ENCODE measurements at places on chromosomes 6 and 20.

DNA sequence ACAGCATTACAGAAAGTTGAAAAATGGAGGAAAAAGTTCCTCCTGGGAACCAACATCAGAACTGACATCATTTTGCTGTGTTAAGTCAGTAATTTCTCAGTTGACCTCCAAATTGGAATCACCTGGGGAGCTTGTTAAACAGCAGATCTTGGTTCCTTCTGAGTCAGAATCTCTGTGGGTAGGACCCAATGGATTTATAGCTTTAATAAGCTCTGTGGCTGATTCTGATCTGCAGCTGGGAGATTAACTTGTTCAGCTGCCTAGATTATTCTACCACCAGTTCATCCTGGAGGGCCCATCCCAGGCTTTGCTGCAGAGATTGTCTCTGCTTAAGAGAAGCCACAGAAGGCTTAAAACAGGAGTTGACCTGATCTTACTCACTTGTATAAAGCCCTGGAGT is 90.7 kb upstream of the POPDC3 start:
- no peak for DNase-seq

GRCh38 chr6:87714093-87714842 is 12.2 kb upstream of the AKIRIN2 start:
- no peak for DNase-seq

DNA sequence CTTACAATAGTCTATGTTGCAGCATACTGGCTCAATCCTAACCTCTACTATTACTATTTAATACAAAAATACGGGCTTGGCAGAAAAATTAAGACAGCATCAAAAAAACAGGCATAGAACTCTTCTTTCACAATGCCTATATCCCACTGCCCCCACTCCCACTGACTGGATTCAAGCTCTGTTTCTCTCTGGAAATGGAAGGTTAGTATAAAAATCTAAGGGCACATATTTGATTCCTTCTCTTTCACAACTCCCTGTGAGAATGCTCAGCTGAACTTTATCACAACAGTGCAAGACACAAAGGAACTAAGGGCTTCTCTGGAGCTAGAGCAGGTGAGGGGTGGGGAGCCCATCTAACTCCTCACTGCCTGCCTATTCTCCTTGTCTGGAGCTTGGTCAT is 258.4 kb upstream of the FAM83B start:
- no peak for DNase-seq

- DNase-seq = no peak
Measured at GRCh38 chr6:113860181-113860955, 3.2 kb downstream of the MARCKS start.

GRCh38 chr6:25302677-25303128 is 23.5 kb downstream of the CARMIL1 start:
- no peak for DNase-seq

- no peak for DNase-seq
Measured at GRCh38 chr6:5305968-5306626, 44.8 kb downstream of the FARS2 start.

DNA sequence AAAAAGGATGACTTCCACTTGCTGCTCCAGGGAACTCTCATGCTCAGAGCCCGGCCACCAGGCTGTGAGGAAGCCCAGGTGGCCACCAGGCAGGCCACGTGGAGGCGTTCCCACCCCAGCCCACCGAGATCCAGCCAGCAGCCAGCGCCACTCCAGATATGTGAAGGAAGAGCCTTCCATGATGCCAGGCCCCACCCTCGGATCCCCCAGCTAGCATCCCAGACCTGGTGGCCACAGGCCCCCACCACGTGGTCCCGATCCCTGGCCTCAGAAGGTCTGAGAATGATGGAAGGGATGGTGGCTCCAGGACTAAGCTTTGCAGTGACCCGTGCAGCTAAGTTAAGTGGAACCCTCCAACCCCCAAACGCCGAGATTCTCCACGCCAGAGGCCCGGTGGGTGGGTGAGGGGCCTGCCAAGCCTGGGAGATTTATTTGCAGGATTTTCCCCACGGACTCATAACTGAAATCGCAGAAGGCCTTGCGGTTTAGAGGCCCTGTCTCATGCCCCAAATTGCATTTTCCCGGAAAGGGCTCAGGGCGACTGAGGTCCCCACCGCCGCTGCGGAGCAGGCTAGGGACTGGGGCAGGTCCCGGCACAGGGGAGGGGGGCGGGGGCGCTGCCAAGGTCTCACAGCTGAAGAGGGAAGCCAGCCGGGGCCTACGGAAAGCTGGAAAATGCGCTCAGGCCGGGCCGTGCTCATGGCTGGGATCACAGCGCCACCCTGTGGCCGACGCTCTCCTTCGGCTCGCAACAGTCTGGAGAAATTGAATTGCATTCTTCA is 31.1 kb upstream of the CST7 start:
- no peak for DNase-seq

- DNase-seq = no peak
Measured at GRCh38 chr20:50885781-50886180, 45.5 kb downstream of the ADNP start.

All from stimulated activated CD4-positive, alpha-beta T cell treated with anti-CD3 and anti-CD28 coated beads, Interleukin-15, amount 100 ng/mL, for 1 hour (primary cell).